Activated CD4-positive, alpha-beta T cell treated with anti-CD3 and anti-CD28 coated beads, Interleukin-2, amount 50 U/mL, for 4 hours (primary cell): ENCODE measurements at places on chromosomes 2 and 18.

- no peak for DNase-seq
These were observed 216.1 kb upstream of the THUMPD2 start for GRCh38 chr2:39995005-39995737.

DNA sequence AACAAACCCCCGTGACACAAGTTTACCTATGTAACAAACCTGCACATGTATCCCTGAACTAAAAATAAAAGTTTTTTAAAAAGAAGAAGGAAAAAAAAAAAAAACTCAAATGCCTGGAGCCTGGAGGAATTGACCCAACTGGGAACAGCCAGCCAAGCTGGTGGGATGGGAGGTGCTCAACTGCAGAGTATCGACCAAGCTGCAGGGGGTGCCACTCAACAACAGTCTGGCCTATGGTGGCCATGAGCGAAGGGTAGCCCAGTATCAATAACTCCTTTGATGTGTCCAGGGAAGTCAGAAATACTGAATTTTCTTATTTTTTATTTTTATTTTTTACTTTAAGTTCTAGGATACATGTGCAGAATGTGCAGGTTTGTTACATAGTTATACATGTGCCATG is 310.3 kb upstream of the DLGAP1 start:
- no peak for DNase-seq

- no peak for DNase-seq
These were observed 63.0 kb upstream of the COX7A2L start for GRCh38 chr2:42424033-42424432.

- DNase-seq = no peak
These were observed 27.8 kb upstream of the REL start for GRCh38 chr2:60853531-60853930.

DNA sequence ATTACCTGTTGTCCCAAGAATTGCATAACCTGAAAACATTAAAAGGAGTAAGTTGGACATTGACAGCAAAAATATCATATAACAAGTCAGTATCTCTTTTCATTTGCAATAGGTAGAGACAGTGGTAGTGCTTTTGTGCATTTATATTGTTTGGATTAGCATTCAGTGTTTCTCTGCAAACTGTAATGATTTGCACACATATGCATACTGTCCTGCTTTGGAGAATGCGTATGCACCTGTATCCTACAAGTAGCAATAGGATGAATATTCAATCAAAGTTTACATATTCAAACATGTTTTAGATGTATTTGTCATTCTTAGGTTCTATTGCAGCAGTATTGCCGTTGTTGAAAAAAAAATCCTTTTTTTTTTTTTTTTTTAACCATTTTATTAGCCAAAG is 201.9 kb downstream of the ZNF407 start:
- DNase-seq = no peak

DNA sequence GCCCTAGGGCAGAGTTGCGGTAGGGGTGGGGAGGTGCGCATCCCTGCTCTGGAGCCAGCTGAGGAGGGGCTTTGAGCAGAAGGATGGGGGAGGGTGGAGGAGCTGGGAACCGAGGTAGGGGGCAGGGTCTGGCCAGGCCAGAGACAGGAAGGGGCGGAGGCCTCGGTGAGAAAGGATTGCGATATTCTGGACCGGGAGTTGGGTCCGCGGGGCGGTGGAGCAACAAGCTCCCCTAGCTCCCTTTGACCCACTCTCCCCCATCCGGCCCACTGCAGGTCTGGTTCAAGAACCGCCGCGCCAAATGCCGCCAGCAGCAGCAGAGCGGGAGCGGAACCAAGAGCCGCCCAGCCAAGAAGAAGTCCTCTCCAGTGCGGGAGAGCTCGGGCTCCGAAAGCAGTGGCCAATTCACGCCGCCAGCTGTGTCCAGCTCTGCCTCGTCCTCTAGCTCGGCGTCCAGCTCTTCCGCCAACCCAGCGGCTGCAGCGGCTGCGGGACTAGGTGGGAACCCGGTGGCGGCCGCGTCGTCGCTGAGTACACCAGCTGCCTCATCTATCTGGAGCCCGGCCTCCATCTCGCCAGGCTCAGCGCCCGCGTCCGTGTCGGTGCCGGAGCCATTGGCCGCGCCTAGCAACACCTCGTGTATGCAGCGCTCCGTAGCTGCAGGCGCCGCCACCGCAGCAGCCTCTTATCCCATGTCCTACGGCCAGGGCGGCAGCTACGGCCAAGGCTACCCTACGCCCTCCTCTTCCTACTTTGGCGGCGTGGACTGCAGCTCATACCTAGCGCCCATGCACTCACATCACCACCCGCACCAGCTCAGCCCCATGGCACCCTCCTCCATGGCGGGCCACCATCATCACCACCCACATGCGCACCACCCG is 4.8 kb downstream of the OTX1 start:
- no peak for DNase-seq

DNA sequence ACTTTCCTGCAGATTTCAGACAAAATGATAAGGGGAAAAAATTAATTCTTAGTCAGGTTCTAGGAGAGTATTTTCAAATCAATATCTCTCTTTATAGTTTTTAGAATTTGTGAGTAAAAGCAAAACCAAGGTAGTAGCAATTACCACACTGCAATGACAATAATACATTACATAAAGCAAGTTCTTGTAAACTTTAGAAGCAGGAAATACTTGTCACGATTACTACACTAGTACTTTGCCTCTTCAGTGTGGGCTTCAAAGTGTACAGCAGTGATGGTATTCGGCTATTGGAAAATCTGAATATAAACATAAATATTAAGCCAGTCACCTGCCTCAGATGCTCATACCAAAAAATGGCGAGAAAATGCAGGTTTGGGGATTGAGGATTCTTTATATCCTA is 81.0 kb downstream of the ALPK2 start:
- no peak for DNase-seq

- no peak for DNase-seq
These were observed 208.8 kb downstream of the WDPCP start for GRCh38 chr2:63379451-63379850.

GRCh38 chr2:167626301-167626700 is 621.1 kb downstream of the STK39 start:
- DNase-seq = no peak

- no peak for DNase-seq
These were observed 1411.8 kb downstream of the LRP1B start for GRCh38 chr2:140718999-140719398.

DNA sequence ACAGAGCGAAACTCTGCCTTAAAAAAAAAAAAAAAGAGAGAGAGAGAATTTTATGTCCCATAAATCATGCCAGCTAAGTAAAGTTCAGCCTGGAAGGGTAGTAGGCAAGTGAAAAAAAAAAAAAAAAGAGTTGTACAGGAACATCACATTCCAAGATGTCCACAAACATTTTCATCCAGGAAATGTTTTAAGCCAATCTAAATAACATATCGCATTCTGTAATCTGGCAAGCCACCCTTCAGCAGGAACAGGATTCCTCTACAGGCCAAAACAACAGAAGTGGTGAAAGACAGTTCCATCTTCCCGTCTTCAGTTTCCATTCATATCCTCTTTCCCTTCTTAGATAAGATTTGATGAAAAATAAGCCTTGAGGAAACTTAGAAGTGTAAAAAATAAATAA is 1108.1 kb upstream of the DDX18 start:
- no peak for DNase-seq

- no peak for DNase-seq
These were observed 10.3 kb downstream of the SULT1C4 start for GRCh38 chr2:108388045-108388444.

DNA sequence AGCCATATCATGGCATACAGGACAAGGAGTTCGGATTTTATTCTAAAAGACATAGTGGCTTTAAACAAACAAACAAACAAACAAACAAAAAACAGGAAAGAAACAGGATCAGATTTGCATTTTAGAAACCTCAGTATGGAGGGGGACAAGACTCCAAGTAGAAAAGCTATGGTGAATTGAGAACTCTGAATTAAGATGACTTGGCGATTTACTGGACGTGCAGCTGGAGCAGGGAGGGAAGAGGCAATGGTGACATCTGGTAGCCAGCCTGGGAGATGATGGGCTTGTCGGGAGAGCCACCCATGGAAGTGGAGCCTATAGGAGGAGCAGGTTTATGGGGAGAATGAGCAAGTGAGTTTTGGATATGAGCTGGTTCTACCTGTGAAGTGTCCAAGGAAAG is 13.2 kb downstream of the CPLX4 start:
- no peak for DNase-seq

DNA sequence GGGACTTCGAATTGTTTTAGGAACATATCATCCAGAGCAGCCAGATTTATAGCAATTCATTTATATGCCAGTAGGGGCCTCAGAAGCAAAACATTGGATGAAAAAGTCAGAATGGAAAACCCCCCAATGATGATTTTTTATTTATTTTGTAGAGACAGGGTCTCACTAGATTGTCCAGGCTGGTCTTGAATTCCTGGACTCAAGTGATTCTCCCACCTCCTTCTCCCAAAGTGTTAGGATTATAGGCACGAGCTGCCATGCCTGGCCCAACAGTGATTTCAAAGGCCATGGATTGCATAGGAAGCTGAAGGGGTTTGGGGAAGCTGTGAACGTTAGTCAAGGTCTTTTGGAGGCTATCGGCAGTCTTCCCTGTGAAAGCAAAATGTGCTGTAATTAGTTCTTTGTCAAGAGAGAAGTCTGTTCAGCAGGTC is 21.9 kb upstream of the MCFD2 start:
- no peak for DNase-seq

- no peak for DNase-seq
These were observed 24.2 kb upstream of the TANK start for GRCh38 chr2:161135951-161136593.

- DNase-seq = peak; percentile 64
These were observed 12.4 kb downstream of the NIF3L1 start for GRCh38 chr2:200901459-200902072.
